ENCODE measurements at places on chromosomes 3 and 15. TPM values are rescaled to one million over a fixed set of nuclear protein-coding genes. Genes with fewer than 3 reads are reported as not detected.

RASL12 gene
- total RNA-seq, result not detected

CLASP2 gene
- total RNA-seq, result 43.4 TPM

DNA sequence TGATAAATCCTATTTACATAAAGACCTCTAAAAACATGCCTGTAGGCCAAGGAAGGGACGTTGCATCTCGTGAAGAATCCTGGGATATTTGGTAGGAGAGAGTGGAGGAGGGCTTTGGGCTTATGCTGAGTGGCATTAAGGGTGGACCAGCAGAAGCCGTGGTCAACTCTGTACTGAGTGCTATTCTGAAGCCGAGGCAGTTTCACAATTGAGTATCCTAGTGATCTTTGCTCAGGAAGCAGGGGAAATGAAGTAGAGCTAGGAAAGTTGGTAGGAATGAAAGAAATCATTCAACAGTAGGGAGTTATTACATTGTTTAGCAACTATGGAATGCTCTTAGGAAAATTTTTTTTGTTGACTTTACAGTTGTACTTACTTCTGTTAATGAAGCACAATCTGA, 24.2 kb downstream of the MCTP2 start:
- DNase-seq, result no peak

- no peak for DNase-seq
These were observed 78.9 kb downstream of the IQSEC1 start for GRCh38 chr3:12994357-12994606.

DNA sequence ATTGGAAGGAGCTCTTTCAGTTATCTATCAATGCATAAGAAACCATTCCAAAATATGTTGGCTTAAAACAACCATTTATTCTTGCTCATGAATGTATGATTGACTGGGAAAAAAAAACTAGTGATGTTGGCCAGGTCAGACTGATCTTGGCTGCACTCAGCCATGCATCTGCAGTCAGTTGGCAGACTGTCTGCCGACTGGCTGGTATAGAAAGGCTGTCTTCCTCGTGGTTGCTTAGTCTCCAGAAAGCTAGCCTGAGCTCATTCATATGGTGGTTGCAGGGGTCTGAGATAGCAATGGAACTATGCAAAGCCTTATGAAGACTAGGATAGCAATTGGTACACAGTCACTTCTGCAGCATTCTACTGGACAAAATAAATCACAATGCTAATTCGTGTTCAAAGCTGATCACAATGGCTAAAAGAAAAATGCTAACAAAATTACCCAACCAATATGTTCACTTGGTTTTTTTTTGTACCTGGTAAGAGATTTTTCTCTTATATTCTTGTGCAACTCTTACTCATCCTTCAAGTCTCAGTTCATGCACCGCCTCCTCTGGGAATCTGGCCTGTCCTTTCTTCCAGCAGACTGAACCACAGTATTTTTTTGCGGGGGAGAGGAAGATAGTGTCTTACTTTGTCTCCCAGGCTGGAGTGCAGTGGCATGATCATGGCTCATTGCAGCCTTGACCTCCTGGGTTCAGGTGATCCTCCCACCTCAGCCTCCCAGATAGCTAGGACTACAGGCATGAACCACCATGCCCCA, 126.8 kb downstream of the KCNAB1 start:
- peak; percentile 42 for DNase-seq

DNA sequence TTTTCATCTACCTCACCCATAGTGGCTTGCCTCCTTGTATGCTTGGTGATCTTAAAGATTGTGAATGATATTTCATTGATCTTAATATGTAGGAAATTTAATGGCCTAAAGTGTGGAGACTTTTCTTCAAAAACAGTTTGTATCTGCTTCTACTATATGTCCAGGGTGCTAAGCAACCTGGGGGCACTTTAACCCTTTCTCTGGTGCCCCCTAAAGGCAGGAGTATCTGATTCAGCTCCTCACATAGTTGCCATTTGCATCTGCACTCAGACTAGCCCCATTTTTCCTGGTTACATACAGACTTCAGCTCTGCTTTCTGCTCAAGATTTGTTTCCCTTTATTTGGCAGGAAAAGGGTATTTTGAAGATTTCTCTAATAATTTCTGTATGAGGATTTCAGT, 5.2 kb upstream of the PFN2 start:
- DNase-seq, result no peak
